ENCODE measurements at places on chromosomes 7 and 10. TPM values are rescaled to one million over a fixed set of nuclear protein-coding genes. Genes with fewer than 3 reads are reported as not detected.
A peak's percentile ranks its signal among the peaks of the same experiment; 100 is the strongest.

Gene KIF11
- 42.2 TPM for total RNA-seq

DNA sequence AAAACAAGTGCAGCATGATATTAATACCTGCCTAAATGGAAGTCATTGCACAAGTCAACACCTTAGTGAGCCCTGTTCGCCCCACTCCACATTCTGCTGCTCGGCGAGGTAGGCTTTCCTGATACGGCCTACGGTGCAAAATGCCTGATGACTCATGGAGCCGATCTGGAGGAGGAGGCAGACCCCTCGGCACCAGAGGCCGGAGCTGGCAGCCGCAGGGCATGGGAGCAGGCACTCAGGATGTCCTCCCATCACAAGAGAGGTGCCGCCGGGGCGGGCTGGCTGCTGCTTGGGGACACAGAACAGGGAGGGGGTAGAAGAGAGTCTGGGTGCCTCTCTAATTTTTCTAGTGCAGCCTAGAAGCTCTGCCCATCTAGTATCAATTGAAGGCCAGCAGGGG is 418.5 kb upstream of the MGMT start:
- DNase-seq: no peak
- no peak overlapping the region for H3K27ac ChIP-seq
- no peaks in the 10 kb centered on the region for H3K36me3 ChIP-seq
- no peaks in the 10 kb centered on the region for H3K4me1 ChIP-seq

DNA sequence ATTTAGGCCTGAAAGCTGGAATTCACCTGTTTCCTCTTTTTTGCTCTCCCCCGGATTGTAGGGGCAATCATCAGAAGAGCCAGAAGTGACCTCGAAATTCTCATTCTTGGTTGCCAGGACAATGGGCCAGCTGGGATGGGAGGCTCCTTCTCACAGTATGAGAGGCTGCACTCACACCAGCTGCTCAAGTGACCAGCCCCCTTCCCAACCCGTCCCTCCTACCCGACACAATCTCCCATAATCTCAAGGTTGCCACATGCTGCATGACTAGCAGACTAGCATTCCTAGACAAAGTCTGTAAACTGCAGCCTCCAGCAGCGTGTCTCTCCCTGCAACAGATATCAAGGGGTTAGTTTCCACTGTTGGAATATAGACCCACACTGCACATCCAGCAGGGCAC is 110.3 kb downstream of the C1GALT1 start:
- H3K27ac ChIP-seq: no peak overlapping the region
- peak overlapping the region; percentile 41 for H3K4me3 ChIP-seq
- DNase-seq: no peak
- no peaks in the 10 kb centered on the region for H3K36me3 ChIP-seq
- no peaks in the 10 kb centered on the region for H3K27me3 ChIP-seq
- no peaks in the 10 kb centered on the region for H3K4me1 ChIP-seq

Gene GPR146
- total RNA-seq: 0.89 TPM

DNA sequence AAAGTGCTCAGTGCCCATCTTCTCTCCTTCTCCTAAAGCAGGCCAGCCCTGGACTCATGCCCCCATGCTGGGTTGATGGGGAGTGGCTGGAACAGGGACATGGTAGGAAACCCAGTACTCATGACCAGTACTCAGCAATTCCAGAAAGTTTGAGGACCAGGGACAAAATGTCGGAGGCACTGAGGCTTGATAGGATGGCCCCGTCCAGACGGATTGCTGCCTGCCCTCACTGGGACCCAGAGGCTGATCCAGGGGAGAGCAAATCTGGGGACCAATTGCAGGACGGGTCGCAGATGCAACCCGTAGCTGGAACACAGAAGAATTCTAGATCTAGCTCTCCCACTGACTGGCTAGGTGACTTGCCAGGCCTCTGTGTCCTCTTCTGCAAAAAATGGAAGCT is 5.1 kb downstream of the ZCCHC24 start:
- H3K36me3 ChIP-seq: no peaks in the 10 kb centered on the region
- no peak overlapping the region for H3K4me3 ChIP-seq
- no peak for DNase-seq
- H3K4me1 ChIP-seq: peaks cover 25% of the 10 kb centered on the region

Measured in natural killer cell treated with Interleukin-12 subunit alpha and Interleukin-12 subunit beta and Interleukin-15 and Interleukin-18, amount 100 ng/mL, for 72 hours (primary cell).